ENCODE measurements at places on chromosomes 4 and X.

DNA sequence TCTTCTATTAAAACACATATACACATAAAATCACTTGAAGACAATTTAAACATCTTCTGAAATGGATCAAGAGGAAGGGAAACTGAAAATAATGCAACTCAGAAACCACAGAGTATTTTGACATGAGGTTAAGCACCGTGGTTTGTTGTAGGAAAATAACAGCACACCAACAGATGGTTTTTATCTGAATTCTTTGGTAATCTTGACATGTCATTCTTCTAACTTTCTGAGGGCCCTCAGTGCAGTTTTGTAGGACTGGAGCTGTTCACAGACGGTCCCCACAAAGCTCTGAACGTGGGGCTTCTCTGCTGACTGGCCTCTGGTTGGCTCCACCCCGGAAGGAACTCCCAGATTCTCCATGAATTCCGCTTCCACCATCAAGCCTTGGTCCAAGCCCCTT lies 16.0 kb upstream of the TLR8 start:
- DNase-seq = peak; percentile 14

GRCh38 chr4:174505007-174505406 lies 17.3 kb downstream of the HPGD start:
- DNase-seq = no peak

- DNase-seq = peak; percentile 67
Measured at GRCh38 chrX:124406294-124407014, 60.1 kb downstream of the SH2D1A start.

- DNase-seq = peak; percentile 65
Measured at GRCh38 chrX:68503836-68504636, 5.2 kb downstream of the YIPF6 start.

DNA sequence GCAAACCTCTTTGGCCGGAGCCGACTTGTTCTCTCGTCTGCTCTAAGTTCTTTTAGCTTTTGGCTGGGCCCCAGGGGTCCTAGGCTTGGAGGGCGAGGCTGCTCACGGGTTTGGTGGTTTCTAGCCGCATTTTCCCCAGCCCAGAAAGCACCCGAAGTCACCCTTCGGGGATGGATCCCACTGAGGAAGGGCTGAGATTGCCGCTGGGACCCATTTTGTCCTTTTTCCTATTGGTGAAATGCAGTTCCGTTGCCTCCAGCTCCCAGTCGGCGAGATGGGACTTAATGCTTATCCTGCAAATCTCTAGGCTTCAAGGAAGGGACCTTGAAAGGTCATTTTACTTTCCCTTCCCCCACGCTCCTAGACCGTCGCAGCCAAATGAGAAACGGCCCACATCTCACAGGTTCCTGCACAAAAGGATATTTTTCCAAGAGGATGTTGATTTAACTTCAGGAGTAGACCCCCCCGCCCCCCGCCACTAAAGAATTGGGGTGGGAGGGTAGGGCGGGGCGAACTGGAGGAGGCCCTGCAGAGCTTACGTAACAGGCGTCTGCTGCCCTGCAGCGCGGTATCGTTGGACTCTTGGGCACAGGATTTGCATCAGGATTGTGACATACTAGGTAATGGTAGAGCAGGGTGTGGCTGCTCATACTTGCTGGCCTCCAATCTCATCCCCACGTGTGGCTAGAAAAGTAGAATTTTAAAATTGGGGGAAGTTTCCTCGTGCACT lies 564 bp downstream of the PGK1 start:
- peak; percentile 59 for DNase-seq

DNA sequence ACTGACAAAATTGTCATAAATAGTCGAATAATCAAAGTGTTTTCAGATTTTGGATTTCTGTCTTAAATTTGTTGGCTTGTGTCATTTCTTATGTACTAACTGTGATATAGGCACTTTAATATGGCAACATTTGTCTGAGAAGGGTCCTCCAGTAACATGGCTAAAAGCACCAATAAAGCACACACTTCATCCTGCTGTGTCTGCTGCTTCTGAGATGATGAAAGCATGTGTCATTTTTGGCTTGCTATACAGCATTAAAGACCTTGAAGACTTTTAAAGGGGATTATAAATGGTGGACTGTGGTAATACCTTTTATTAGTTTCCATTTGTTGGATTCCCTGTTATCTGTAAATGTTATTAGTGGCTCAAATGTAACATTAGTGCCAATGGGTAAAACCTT lies 551.8 kb upstream of the GRID2 start:
- no peak for DNase-seq

GRCh38 chr4:112647785-112648184 lies 10.8 kb downstream of the LARP7 start:
- DNase-seq = peak; percentile 12

DNA sequence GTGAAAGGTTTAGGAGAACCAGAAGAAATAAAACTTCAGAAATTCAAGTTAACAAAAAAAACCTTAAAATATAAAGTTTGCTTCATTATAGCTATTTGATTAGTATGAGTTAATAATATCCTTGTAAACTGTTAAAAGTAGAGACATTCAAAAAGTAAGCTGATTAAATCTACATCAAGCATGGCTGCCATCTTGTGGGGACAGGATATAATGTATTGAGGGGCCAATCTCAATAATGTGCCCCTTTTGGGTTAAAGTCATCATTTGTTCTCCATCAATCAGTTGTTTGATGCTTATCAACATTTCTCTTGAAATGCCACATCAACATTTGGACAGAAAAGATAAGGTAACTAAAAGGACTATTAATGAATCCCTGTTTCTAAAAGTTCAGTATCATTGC lies 4.6 kb upstream of the GRID2 start:
- DNase-seq = peak; percentile 42

GRCh38 chrX:151729056-151729725 lies 5.4 kb upstream of the CNGA2 start:
- no peak for DNase-seq

GRCh38 chrX:72201836-72202536 lies 20.4 kb downstream of the PIN4 start:
- DNase-seq = peak; percentile 80

DNA sequence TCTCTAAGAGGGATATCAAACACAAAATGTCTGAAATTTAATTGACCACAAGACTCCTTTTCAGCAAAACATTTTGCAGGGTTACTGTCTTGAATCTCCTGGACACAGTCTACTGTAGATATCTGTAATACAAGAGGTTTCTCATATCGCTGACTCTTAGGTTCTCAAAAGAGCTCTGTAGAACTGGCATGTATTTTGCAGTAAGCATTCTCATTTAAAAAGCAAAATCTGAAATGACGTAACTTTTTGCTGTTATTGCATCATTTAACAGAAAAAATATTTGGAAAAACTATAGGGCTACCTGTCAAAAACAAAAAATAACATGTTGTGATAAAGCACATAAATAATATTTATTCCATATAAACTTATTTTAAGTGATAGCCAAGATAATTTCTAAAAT lies 114.2 kb downstream of the CDS1 start:
- DNase-seq = peak; percentile 32

- no peak for DNase-seq
Measured at GRCh38 chr4:186687265-186687664, 36.4 kb downstream of the FAT1 start.

- DNase-seq = peak; percentile 74
Measured at GRCh38 chr4:169397762-169398161, 127.0 kb upstream of the SH3RF1 start.

DNA sequence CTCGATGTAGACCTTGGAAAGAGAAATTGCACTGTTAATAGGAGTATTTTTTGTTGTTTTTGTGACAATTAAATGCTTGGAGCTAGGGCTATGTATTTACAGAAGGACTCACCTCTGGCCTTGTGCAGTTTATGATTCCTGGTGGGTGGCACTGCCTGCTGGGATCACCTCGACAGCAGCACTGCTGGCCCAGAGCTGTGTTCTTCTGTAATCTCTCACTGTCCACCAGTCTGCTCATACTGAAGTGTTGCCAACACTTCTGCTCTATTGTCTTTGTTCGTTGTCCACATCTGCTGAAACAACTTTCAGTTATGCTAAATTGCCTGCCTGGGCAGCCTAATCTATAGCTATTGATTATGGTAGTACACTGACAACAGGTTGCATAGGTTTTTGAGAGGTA lies 194.4 kb upstream of the ANK2 start:
- DNase-seq = peak; percentile 6

DNA sequence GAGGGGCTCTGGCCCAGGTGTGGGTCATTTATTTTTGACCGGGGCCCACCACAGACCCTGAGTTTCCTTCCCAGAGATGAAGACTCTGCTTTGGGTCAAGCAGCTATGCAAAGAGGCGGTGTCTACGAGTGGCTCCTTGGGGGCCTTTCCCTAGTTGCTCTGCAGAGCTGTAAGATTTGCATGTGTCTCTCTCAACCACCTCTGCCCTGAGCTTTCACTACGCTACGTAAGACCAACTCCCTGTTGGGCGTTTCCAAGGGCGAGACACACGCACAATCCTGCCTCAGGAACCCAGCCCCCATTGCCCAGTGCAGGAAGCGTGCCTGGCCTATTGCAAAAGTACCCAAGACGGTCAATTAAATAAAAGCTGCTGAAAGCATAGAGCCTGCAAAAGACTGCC lies 10.0 kb upstream of the ANOS1 start:
- DNase-seq = no peak

DNA sequence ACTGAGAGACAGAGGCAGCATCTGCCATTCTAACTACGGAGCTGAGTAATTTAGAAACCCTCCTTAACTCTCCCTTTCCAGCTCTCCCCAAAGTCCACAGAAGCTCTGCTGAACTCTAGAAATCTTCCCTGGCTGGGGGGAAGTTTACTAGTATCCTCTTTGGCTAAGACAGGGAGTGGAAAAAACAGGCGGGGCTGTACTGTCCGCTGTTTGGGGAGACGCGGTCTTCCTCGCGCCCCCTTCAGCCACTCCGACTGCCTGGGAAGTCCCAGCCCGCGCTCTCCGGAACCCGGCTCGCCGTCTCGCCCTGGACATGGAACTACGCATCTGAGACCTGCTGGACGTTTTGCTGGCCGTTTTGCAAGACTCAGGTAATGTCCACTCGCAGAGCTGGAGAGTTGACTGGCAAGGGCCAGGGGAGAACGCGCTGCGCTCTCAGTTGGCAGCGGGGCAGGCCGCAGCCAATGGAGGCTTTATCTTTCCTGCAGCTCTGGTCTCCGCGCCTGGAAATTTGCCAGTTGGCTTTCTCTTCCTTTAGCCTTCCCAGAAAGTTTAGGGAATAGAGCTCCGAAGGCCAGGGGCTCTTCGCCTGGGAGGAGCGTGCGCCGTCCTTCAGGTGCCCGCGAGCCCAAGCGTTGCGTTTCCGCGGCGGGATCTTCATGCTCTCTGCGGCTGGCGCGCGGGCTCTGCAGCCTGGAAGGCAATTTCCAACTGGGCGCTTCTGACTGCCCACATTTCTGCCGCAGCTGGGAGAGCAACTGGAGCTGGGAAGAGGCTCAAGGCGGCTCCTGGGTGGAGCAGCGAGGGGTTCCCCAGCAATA lies 892 bp downstream of the IL1RAPL2 start:
- no peak for DNase-seq

DNA sequence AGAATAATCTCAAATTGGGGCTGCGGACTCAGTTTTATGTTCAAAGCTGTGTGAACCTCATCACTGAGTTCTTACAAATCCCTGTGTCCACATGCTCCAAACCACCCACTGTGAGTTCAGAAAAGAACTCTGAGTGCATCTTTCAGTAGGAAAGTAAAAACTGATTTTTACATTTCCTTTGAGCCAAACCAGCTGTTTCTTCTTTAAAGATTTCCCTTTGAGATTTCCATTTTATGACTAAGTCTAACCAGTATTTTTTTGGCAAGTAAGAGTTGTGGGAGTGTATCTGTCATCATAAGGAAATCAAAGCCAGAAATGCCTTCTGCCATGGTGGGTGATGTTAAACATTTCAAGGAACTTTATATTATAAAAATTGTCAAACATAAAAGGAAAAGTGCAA lies 100.0 kb downstream of the TET2 start:
- peak; percentile 82 for DNase-seq

DNA sequence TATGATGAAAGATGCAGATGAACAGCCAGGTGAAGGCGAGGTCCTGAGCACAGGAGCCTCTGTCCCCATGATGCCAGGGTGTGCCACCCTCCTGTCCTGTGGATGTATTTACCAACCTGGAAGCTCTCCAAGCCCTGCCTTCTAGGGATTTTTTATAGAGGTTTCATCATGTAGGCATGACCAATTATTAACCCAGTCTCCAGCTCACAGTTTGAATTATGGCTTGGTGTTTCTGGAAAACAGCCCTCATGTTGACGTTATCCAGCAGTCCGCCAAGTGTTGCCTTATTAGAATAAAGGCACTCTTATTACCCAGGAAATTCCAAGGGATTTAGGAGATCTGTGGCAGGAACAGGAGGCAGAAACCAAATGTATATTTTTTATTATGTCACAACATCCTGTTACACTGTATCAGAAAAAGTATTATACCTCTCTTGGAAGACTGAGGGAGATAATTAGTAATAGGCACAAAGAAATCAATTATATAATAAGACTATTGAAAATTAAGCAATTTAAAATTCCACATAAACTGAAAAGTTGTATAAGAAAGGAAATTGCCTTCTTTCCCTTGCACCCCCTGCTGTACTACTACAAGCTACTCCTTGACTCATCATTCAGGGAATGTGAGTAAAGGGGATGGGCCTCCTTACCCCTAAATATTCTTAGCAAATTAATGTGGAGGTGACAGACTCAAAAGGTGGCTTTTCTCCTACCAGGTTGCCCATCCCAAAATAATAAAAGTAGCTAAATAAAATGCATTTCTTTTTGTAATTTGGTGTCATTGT lies 129.6 kb downstream of the ZNF330 start:
- peak; percentile 53 for DNase-seq

DNA sequence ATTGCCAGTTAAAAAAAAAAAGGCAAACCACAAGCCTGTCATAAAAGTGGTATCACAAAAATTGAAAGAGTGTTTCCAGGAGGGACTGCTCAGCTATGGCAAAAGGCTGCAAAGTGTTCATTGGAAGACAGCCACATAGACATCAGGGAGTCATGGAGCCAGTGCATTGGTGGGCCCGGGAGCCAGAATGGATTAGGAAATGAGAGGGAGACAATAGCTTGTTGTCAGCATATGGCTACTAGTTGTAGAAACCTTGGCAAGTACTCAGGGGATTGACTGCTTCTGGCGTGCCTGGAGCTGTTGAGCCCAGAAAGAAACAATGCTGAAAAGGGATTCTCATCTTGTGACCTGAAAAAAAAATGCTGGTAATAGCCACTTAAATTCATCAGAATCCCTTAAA lies 5.0 kb downstream of the GAR1 start:
- DNase-seq = no peak

DNA sequence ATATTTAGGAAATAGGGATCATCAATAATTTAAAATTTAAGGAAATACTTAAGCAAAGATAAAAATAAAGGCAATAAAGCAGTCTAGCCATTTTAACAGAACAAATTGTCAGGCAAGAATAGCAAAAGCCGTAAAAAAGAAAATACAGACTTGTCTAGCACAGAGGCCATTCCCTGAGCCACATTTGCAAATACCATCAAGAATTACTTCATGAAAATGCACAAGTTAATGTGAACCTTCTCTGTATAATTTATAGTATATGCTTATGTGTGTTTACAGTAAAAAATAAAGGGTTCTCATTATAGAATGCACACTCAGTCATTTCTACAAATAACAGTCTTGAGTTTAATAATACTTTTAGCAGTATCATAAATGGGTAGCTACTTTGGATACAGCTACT lies 505.9 kb upstream of the CPEB2 start:
- DNase-seq = no peak

Data from choroid plexus epithelial cell (primary cell).